ENCODE measurements at places on chromosomes 13 and 19. TPM values are rescaled to one million over a fixed set of nuclear protein-coding genes. Genes with fewer than 3 reads are reported as not detected.

DNA sequence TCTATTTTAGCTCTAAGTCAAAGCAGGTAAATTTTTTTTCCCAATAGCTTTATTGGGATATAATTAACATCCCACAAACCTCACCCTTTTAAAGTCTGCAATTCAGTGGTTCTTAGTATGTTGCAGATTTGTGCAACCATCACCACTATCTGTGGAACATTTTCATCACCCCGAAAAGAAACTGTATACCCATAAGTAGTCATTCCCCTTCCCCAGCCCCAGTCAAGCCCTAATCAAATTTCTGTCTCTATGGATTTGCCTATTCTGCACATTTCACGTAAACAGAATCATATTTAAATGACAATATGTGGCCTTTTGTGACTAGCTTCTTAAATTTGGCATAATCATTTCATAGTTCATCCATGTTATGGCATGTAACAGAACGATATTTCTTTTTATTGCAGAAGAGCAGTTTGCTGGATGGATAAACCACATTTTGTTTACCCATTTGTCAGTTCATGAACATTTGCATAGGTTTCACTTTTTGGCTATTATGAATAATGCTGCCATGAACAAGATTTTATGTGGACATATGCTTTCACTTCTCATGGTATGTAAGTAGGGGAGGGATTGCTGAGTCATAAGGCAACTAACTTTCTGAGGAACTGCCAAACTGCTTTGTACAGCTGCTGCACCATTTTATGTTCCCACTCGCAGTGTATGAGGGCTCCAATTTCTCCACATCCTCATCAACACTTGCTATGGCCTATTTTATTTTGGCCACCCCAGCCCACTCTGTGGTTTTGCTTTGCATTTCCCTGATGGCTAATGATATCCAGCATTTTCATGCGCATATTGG, 10.9 kb downstream of the SLC46A3 start:
- peak; percentile 55 for DNase-seq

Gene ZNF607
- total RNA-seq = 6.3 TPM

DNA sequence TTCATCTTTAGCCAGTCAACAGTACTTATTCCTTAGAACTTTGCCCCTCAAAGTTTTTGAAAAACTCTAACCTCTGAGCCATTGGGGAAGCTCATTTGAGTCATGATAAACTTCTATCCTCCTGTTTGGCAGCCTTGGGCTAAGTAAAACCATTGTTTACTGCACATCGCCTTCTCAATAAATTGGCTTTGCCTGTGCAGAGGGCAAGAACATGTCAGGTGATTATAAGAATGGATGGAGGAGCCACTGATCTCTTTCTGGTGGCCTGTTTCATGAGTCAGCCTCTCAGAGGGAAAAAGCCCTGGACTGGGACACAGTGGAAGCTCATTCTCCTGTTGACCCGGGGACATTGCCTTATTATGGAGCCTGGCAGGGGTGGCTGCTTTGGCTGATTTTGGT, 19.4 kb upstream of the PSG4 start:
- no peak for DNase-seq

- DNase-seq = no peak
Measured at GRCh38 chr13:105996391-105997025, 539.0 kb downstream of the EFNB2 start.

Gene B3GLCT
- total RNA-seq = 11.2 TPM

Gene ZNF112
- 4.4 TPM for total RNA-seq

DNA sequence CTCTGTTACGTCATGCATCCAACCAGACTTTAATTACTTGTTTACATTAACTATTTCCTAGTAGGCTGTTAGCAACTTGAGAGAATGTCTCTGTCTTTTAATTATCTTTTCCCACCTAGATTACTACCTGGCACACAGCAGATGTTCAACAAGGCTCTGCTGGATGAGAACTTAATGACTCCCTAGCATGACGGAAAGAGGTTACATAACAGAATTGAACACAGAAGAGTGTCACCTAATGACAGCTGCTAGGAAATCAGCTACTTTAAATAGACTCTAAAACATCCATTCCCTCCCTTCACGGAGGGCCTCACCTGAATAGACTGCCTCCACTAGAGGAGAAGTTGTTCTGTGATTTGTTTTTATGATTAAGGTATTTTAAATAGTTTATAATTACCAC, 110.8 kb downstream of the TEX29 start:
- no peak for DNase-seq

GRCh38 chr13:80946008-80946802, 605.3 kb upstream of the SPRY2 start:
- no peak for DNase-seq

Gene ACTMAP
- total RNA-seq = 9.6 TPM

- DNase-seq = no peak
Measured at GRCh38 chr13:49643035-49643646, 14.8 kb downstream of the ARL11 start.

DNA sequence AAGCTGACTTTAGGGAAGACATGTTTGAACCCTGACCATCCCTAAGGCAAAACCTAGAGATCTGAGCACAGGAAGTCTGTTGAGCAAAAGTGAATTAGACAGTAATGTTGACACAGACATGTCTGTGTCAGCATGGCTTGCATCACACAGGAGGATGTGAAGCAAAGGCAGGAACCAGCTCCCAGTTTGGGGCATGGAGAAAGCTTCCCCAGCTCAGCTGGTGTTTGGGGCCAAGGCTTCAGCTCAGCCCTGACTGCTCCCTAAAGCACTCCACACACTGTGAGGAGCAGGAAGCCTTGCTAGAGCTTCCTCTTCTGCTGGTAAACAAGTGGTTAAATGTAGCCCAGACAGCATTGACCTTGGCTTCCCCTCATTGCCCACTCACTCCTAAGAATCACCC, 153.8 kb upstream of the UBL3 start:
- no peak for DNase-seq

- peak; percentile 52 for DNase-seq
Measured at GRCh38 chr13:30143666-30144400, 163.5 kb downstream of the KATNAL1 start.

GRCh38 chr13:78598116-78598781, 5.1 kb downstream of the POU4F1 start:
- DNase-seq = no peak

Gene MAU2
- 36.8 TPM for total RNA-seq

Gene WASF3
- total RNA-seq = 25.8 TPM

DNA sequence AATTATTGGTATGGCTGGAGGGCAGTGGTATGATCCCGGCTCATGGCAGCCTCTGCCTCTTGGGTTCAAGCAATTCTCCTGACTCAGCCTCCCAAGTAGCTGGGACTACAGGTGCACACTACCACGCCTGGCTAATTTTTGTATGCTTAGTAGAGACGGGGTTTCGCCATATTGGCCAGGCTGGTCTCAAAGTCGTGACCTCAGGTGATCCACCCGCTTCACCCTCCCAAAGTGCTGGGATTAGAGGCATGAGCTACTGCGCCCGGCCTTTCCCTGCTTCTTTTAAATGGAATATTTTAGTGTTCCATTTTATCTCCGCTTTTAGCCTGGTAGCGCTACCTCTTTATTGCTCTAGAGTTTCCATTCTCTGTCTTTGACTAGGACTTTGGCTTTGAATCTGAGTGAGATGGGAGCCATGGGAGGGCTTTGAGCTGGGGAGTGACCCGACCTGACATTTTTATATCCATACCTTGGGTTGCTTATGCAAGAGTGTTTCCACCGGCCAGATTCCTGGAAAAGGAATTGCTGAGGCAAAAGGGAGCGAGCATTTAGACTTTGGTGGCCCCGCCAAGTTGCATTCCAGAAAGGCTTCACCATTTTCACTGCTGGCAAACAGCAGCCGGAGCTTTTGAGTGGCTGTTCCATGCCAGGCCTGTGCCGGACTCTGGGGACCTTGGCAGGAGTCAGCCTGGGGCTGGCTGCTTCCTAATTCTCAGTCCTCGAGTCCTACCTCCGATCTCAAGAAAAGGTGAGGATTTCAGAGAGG, 22.9 kb downstream of the BICRA start:
- DNase-seq = no peak

- DNase-seq = no peak
Measured at GRCh38 chr19:4136680-4137088, 12.8 kb upstream of the MAP2K2 start.

Gene ATP8A2
- 1.2 TPM for total RNA-seq

- no peak for DNase-seq
Measured at GRCh38 chr13:99363949-99364348, 56.8 kb upstream of the GPR183 start.

GRCh38 chr19:49699364-49699763, 8.4 kb downstream of the CPT1C start:
- no peak for DNase-seq

Data from astrocyte (in vitro differentiated cells and primary cell).